ENCODE measurements at places on chromosomes 4 and X. TPM values are rescaled to one million over a fixed set of nuclear protein-coding genes. Genes with fewer than 3 reads are reported as not detected.

Gene SYTL4
- total RNA-seq, result 0.22 TPM

Gene FHDC1
- total RNA-seq, result 0.20 TPM

DNA sequence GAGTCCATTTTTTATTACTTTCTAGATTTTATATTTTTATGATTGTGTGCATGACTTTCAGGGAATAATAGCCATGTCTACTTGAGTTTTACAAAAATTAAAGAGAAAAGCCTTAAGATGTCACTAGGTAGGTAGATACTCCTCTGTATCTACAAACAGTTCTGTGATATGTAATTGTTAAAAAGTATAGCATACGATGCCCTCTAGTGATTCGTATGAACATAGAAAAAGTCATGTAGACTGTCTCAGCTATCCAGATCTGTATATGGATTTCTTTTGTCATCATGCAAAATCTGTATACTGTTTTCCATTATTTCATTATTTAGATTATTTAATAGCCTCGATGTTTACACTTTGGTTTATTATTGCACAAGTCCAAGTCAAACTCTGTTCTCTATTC is 856.6 kb downstream of the CENPC start:
- no peak overlapping the region for H3K27ac ChIP-seq
- no peaks in the 10 kb centered on the region for H3K36me3 ChIP-seq
- H3K4me3 ChIP-seq, result no peak overlapping the region
- H3K4me1 ChIP-seq, result no peaks in the 10 kb centered on the region
- H3K27me3 ChIP-seq, result no peaks in the 10 kb centered on the region
- no peak for DNase-seq

DNA sequence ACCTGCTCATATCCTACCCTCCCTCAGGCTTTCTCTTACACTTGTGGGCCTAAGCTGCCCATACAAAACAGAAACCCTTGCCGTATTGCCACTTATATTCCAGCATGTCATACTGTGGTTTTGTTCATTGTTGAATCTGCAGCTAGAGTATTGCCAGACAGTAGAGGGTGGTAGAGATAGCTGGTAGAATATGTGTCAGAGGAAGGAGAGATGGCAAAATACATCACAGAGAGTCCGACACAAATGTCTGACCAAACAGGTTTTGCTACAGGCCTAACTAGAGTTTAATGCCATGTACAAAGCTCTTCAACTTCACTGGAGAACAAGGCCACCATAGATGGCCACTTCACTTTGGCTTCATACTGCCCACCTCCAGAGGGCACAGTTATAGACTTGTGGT is 160.1 kb downstream of the EFHC2 start:
- no peak for DNase-seq
- H3K36me3 ChIP-seq, result no peaks in the 10 kb centered on the region
- no peaks in the 10 kb centered on the region for H3K4me1 ChIP-seq
- no peak overlapping the region for H3K27ac ChIP-seq

- H3K36me3 ChIP-seq, result no peaks in the 10 kb centered on the region
- no peak overlapping the region for H3K27ac ChIP-seq
- H3K4me1 ChIP-seq, result no peaks in the 10 kb centered on the region
- no peak for DNase-seq
These were observed 30.1 kb downstream of the ADGRA3 start for GRCh38 chr4:22485737-22486136.
